ENCODE measurements at places on chromosomes 11 and 22.

DNA sequence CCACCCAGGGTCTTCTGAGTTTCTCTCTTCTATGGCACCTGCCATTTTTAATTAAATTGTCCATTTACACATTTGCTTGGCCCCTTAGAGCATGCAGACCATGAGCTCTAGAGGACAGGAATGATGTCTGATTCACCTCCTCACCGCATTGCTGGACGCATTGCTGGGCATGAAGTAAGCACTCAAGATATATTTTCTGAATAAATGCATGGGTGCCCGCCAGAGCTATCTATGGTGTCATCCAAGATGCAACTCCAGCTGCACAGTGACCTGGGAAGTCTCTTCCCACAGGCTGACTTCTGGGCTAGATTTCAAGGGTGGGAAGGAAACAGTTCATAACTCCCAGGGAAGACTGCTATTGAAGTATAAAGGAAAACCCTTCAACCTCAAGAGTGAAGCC lies 66.6 kb upstream of the ASPHD2 start:
- DNase-seq = no peak

DNA sequence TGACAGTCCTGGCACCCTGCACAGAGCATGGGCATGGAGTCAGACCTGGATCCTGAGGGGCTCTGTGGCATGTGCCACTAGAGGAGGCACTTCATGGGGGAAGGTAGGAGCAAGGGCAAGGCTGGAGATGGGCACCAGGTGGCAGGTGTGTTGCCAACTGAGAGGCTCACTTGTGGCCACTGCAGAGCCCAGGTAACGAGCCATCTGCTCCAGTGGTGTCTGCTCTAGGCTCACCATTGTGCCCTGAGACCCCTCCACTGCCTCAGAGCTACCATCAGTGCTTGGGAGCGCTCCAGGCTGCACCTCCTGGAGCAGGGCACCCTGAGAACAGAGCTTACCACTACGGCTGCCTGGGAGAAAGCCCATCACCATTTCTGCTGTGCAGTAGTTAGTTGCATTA lies 1.3 kb upstream of the ZDHHC8 start:
- no peak for DNase-seq

DNA sequence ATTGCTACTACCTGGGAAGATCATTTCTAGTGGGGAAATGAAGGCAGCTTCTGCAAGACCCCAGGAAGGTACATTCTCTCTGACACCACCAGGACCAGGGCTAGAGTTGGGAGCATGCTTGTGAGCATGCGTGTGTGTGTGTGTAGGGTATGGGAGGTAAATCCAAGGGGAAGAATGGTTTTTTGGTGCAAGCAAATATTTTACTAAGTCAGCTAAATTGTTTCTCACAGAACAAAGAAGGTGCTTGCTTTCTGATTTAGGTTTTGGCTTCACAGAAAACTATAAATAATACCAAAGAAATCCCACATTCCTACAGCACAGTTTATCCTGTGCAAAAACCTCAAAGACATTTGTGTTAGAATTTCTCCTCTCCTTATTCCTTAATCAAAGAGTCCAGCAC lies 344.0 kb upstream of the CCDC90B start:
- DNase-seq = no peak

GRCh38 chr11:19779740-19780139 lies 67.1 kb downstream of the NAV2 start:
- no peak for DNase-seq

- no peak for DNase-seq
Measured at GRCh38 chr11:103109818-103110388, 677 bp downstream of the DYNC2H1 start.
